ENCODE measurements at places on chromosomes 7 and 10.

GRCh38 chr10:85651497-85651882 lies 715.1 kb downstream of the GRID1 start:
- DNase-seq = no peak

DNA sequence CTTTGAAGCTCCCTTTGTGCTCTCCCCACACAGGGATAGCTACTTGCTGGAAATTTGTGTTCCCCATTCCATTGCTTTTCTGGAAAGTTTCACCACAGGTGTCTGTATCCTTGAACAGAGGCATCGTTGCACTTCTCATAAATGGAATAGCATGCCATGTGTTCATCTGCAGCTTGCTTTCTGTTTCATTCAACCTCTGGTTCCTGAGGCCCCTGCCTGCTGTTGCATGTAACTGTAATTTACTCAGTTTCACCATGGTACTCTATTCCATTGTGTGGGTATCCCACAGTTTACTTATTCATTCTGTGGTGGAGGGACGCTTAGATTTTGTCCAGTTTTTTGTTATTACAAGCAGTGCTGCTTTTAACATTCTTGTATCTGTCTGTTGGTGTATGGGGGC lies 32.0 kb downstream of the EEPD1 start:
- DNase-seq = no peak

GRCh38 chr7:49398746-49399145 lies 374.7 kb upstream of the VWC2 start:
- DNase-seq = no peak

DNA sequence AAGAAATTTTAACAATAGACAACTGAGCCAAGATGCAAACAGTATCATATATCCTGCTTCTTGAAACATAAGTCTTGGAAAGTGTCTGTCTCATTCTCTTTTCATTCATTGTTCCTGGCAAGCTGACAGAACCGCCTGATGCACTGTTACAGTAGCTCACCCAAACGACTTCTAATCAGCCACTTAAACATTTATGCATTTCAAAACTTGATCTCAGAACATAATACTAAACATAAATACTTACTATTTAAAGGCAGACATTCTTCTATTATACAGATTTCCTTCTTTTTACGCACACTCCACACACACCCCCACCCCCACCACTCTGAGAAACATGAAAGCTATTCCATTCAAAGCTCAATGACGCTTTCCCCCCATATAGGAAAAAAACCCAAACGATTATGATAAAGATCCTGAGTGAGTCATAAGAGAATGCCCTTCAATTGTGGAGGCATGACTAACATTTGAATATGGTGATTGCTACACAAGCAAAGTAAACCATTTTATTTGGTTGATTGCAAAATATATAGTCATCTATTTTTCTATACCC lies 30.5 kb downstream of the SHTN1 start:
- no peak for DNase-seq

Measured in stimulated activated CD8-positive, alpha-beta memory T cell treated with anti-CD3 and anti-CD28 coated beads, Interleukin-2, amount 100 ng/mL, for 1 hour (primary cell).